Activated CD4-positive, alpha-beta T cell treated with anti-CD3 and anti-CD28 coated beads for 24 hours (primary cell): ENCODE measurements at places on chromosomes 5 and 9.

DNA sequence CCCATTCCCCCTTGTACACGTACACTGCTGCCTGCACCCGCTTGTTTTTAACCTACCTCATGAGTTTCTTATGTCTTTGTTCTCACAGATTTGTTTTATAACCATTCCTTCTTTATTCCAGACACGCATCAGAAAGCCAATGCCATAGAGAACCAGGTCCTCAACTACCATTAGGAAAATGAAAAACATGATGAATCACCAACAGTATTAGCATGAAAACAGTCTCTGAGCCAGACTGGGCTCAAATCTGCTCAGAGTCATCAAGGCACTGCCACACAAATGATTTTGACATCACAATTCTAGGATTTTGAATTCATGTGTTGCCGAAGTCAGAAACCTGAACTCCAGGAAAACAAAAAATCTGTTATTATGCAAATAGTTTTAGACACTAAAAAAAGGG is 394.1 kb upstream of the GRIA1 start:
- DNase-seq: no peak

- DNase-seq: no peak
Observed at GRCh38 chr5:73321757-73322436, 126.7 kb downstream of the FOXD1 start.

DNA sequence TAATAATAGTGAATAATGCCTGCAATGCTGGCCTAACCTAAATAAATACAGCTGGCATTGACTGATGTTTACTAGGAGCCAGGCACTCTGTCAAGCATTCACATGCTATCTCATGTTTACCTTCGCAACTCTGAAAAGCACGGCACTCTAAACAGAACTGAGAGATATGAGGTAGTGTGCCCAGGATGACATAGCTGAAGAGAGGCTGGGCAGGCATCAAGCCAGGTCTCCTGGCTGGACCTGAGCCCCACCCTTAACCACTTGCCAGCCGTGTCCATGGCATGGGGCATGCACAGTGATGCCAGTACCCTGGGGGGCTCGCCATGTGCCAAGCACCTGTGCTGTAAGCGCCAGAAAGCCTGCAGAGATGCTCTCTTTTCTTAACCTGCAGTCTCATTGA is 119.4 kb upstream of the MVB12B start:
- no peak for DNase-seq

DNA sequence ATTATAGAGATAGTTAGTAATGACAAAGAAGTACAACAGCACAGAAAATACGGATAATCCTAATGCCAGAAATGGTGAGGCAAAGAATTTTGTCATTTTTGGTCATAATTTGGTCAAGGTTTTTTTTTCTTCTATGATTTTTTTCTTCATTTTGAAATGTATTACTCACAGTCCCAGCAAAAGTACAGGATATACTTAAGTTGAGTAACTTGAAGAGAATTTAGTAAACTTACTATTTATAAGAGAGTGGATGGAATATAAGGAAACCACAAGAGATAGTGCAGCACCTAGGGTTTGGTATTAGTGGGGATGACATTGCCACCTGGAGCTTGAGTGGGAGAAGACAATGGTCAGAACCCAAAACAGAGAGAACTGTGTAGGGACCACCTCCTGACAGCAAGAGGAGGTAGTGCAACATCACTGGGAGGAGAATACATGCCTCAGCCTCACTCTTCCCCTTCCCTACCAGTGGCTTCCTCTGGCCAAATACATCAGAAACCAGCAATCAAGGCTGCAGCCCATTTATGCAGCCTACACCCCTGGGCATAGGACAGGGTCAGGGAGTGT is 434.5 kb upstream of the TRPC7 start:
- no peak for DNase-seq
